ENCODE measurements at places on chromosomes 13 and 19.

DNA sequence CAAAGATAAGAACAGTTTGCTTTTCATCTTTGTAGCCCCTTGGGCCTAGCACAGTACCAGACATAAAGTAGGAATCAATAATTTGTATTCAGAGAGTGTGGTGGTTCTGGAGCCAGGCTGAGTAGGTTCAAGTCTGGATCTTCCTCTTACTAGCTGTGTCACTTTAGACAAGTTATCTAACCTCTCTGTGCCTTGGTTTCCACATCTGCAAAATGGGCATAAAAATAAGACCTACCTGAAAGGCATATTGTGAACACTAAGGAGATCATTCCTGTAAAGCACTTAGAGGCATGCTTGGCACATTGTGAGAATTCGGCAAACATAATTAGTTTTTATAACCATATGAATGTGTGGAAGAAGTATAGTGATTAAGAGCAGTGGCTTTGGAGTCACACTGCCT, 95.8 kb downstream of the MBNL2 start:
- no peak for DNase-seq

- no peak for DNase-seq
These were observed 9.5 kb downstream of the NR2F6 start for GRCh38 chr19:17235971-17236777.

DNA sequence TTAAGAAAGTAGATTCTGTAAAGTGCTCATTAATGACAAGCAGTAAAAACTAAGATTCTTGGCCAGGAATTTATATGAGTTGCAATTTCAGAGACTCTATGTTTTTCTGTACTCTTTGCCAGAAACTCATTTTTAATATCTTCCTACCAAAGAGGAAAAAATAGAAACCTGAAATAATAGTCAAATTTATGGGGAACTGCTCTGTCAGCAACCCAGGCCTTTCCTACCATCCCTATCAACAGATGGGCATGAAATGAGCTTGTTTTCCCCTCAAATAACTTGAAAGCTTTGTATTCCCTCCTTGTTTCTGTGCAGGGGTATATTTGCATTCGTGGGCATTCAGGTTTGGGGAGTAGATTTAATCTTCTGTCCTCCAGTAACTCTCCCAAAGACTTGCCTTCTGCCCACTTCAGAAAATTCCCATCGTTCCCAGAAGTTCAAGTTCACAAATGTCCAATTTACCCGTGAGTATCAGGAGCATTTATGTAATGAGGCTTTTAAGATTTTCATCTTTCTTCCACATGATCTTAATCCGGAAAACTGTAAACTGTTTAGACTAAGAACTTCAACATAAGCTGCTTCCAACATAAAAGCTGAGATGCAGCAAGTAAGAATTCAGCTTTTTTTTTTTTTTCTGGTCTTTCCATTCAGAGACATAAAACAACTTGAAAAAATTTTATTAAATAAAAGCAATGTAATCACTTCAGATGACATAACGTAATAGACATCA, 363.1 kb downstream of the EFNB2 start:
- no peak for DNase-seq

DNA sequence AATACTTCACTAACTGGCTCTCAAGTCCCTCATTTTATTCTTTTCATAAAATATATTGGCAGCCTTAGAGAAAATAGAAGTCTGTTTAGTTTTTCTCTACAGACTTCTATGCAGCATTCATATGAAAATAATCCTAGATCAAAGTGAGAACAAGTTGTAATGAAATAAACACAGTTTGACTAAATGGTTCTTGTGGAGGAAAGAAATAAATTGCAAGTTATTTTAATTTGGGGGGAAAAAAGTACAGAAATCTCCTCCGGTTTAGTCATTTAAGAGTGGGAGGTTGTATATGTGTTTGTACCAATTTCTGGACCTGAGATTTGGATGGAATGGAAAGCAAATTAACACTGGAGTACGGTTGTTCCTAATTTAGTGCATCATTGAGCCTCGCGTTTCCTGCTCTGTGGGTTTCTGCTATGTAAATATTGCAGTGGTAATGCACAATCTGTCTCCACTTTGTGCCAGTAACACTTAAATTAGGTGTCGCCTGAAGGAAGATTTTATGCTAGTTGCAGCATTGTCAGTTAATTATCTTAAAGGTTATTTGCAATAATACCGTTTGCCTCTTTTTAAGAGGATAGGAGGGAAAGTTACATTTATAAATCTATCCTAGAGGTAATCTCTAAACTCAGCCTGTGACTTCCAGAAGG, 100.2 kb downstream of the ZIC5 start:
- DNase-seq: peak; percentile 92

GRCh38 chr13:25001476-25002206, 94.3 kb upstream of the PABPC3 start:
- no peak for DNase-seq

GRCh38 chr19:18883526-18884304, 12.2 kb downstream of the CERS1 start:
- DNase-seq: no peak

- DNase-seq: no peak
These were observed 20.1 kb downstream of the PCCA start for GRCh38 chr13:100108913-100109507.

DNA sequence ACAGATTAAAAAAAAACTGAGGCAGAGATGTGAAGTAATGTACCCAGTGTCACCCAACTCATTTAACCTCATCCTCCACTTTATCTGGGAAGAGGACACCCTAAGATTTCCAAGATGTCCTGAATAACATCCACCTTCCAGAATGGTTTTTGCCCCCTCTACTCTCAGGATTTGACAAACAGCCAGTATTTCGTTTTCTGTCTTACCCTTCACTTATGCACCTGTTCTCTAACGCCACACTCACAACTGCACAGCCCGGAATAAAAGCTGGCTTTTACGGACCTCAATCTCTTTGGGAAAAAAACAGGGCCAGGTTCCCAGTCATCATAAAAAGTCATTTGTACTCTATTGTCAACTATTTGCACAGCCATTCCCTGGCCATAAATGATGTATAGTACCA, 21.2 kb upstream of the CEACAM6 start:
- no peak for DNase-seq

DNA sequence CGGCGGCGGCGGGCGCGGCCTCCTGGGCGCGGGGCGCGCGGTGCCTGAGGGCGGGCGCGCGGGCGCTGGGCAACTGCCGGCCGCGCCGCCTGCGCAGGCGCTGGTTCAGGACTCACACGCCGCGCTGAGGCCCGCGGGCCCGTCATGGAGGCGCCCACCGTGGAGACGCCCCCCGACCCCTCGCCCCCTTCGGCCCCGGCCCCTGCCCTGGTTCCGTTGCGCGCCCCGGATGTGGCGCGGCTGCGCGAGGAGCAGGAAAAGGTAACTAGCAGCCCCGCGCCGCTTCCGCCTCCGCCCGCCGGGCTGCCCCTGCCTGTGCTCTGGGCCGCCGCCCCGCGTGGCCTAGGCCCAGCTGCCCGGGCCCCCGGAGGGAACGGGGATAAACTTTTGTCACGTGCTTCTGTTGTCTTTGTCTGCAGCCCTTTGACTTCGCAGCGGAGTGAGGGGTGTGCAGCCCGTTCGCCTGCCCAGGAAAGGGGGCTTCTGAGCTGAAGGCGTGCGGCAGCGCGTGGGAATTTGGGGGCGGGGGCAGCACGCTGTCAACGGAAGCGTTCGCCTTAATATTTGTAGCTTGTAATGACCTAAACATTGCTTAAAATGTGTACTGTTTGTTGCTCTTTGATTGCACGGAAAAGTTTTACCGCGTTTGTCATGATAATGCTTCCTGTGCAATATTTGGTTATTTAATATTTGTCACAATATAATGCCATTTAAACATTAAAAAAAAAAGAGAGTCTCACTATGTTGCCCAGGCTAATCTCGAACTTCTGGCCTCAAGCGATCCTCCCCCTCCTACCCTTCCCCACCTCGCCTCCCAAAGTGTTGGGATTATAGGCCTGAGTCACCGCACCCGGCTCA, 594 bp downstream of the URI1 start:
- no peak for DNase-seq

- DNase-seq: no peak
These were observed 78.1 kb downstream of the CHST8 start for GRCh38 chr19:33699754-33700407.

DNA sequence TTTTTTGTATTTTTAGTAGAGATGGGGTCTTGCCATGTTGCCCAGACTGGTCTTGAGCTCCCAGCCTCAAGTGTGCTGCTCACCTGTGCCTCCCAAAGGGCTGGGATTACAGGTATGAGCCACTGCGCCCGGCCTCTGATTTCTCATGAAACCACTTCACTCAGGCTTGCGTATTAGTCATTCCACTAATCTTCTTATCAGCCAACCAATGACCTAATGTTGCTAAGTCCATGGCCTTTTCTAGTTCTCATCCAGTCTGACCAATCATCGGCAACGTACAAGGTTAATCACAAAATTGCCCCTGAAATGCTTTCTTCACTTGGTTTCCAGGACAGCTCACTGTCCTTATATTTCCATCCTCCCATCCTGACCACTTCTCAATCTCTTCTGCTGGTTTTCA, 605.3 kb upstream of the SLC10A2 start:
- DNase-seq: no peak

DNA sequence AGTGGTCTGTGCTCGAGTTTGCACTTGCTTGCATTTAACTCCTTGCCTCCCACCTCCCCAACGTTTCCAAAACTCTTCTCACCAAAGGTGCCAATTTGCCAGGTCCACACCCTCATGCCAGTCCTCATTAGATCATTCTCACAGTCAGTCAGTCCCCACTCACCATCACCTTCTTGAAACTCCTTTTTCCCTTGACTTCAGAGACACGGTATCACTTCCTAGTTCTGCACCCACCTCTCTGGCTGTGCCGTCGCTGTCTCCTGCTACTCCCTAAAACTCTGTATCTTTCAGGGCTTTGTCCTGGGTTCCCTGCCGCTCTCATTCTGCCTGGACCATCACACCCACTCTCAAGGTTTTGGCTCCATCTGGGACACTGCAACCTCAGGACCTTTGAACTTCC, 19.6 kb downstream of the OLFM2 start:
- no peak for DNase-seq

GRCh38 chr13:43478211-43478610, 308.6 kb downstream of the ENOX1 start:
- DNase-seq: no peak

DNA sequence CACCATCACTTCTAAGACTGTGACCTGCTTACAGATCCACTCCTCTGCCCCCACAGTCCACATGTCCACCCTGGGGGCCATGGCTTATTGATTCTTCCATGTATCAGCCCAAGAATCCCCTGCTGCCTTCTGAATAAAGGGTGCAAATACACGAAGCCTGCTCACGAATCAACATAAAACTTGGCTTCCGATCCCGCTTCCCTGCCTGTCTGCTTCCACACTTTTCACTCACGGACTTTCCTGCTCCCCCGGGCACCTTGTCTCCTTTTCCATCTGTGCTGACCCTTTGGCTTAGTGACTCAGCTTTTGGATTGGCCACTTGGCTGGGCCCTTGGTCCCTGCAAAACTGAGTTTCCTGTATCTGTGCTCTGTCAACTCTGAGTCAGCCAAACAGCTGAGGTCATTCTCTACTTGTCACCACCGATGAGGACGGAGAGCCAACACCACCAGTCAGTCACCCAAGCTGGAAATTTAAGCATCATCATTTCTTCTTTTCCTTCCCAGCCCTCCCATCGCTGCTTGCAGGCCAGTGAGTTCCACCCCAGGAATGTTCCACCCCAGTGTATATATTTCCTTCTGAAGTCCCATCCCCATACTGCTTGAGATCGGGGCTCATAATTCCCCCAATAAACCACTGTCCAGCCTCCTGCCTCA, 11.4 kb upstream of the USP12 start:
- no peak for DNase-seq

GRCh38 chr13:83153848-83154247, 728.4 kb downstream of the SLITRK1 start:
- peak; percentile 32 for DNase-seq

Data from NCI-H1417 treated with DMSO at 0.1 percent for 48 hours (cell line).